ENCODE measurements at places on chromosomes 3 and 15.

DNA sequence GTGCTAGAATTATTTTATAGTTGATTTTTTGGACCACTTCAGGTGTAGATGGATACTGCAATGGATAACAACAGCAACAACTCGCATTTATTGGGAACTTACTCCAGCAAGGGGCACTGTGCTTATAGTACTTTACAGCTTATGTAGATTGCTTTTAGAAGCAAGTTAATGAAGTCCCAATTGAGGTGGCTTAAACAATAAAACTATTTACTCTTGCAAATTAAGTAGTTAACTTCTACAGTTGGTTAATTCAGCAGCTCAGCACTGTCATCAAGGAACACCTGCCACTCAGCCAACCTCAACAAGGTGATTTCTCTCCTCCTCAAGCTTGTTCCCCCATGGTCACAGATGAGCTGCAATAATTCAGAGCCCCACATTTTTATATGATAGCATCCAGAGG, 124.1 kb downstream of the RASA2 start:
- no peak for DNase-seq

- DNase-seq = no peak
Observed at GRCh38 chr3:30672959-30673358, 66.6 kb downstream of the TGFBR2 start.

GRCh38 chr3:71089271-71089847, 494.2 kb downstream of the FOXP1 start:
- no peak for DNase-seq

DNA sequence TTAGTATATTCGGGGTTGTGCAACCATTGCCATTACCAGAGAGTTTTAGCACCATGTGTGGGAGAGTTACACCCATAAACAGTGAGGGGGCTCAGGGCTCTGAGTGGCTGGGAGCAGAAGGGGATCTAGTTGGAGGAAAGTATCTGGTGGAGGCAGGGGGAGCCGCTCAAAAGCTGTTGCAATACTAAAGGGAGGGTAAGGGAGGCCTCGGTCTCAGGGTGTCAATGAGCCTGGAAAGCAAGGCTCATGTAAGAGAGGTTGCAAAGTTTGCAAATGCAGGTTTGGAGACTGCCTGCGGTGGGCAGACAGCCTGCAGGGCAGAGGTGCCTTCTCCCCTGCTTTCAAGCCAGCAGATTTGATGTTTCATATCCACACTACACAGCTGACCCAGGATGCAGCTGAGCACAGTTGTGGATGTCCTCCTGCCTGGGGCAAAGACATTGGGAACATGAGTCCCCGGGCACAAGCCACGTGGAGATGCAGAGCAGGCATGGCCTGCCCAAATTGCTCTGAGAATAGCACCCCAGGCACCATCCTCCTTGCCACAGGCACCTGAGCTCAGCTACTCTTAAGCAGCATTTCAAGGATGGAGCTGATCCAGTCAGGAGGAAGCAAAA, 181.4 kb downstream of the TLE3 start:
- no peak for DNase-seq

GRCh38 chr3:3335903-3336302, 156.4 kb upstream of the CRBN start:
- DNase-seq = no peak

Data from activated T-cell treated with anti-CD3 and anti-CD28 coated beads, Interleukin-2, amount 50 U/mL, for 48 hours (primary cell).